ENCODE measurements at places on chromosomes 4 and X.

DNA sequence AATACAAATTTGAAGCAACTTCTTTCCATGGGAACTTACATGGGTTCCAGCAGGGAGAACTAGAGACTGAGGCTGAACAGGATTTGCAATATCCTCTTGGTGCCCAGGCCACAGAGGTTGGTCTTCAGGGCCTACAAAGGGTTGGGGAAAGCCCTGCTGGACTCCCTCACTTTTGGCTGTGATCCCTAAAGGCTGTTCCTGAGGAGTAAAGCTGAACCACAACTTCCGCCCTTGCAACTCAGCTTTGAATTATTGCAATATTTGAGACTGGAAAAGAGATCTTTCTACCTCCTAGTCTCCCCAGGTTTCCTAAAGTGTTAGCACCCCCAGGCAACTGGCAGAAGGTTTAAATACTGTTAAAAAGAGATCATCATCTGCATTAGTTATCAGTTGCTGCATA is 26.9 kb downstream of the DCHS2 start:
- no peak for DNase-seq

GRCh38 chr4:125105561-125105960 is 209.2 kb upstream of the FAT4 start:
- no peak for DNase-seq

DNA sequence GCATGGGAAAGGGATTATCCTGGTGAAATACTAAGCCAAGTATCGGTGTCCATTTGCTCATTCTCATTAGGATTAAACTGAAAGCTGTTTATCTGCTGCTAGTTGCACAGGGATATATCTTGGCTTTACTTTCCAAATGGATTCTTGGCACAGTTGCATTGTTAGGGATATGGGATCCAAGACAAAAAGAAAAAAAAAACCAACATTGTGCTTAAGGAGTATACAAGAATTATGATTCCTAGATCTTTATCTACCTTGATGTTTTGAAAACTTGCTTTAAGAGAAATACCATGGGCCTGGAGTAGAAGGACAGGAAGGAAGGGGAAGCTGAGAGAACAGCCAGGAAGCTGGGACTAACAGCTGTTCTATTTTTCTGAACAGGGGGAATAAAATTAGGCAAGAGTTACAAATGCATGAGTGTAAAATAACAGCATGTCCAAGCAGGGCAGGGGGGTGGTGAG is 107.6 kb downstream of the ATXN3L start:
- no peak for DNase-seq

DNA sequence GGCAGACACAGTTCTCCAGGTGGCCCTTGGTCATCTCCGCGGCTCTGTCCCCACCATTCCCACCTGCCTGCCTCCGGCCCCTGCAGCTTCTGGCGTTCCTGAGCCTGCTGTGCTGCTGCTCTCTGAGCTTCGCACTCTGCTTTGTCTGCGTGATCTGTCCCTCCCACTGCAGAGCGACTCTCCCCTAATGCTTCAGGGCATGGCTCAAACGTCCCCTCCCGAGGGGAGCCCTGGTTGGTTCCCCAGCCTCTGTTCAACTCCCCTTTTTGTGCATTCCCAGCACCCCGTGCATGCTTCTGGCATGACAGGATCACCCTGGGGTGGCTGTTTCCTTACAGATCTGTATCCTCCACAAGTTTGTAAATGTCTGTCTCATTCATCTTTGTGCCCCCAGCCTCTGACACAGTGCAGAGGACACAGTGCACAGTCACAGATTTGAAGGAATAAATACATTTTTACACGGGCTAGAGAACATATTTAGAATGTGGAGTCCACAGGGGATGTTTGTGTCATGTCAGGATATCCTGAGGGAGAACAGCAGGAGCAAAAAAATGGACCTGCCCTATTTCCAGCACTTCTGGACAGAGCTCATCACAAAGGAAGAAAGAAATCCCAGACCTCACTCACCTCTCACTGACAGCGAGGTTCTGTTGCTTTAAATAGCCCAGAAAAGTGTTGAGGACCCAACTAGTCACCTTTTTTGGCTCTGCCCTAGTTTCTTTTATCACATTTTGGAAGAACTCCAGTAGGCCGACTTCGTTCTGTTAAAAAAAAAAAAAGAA is 72.6 kb downstream of the GATB start:
- DNase-seq = peak; percentile 71

DNA sequence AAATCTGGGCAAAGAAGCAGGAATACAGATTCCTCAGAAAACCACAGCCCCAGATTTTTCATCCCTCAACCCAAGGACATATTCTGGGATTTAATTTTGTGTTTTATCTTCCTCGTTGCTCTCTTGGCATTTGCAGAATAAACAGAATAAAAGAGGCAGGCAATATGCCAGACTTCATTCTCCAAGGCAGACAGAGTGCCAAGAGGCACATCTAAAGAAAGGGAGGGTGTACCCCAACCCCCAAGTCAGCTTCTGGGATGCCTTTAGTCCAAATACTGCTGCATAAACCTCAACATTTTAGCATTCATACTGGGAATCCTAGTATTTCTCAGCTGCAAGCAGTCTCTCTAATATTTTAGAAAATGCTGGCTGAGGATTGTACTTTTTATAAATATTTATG is 629.2 kb downstream of the KLHL13 start:
- DNase-seq = no peak

- DNase-seq = peak; percentile 88
Observed at GRCh38 chr4:78059524-78059889, 2.4 kb downstream of the FRAS1 start.

DNA sequence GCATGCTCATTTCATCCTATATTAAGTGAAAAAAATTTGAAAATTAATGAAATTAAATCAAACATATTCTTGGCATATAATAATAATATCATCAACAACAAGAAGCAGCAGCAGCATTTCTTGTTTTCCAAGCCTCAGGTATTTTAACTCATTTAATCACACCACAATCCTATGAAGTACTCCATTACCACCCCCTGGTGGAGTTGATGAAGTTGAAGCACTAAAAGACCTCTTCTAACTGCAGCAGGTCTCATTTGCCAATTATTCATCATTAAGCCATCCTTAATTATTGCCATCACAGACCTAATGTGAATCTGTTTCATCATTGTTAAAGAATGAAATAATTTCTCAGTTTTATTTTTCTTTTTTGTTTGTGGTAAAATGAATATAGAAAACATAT is 801.4 kb upstream of the GRID2 start:
- DNase-seq = peak; percentile 2

Data from ELF-1 (cell line).